ENCODE measurements at places on chromosomes 4 and X.
A peak's percentile ranks its signal among the peaks of the same experiment; 100 is the strongest.

GRCh38 chr4:70277121-70277520 is 34.7 kb downstream of the CSN3 start:
- DNase-seq, result no peak

- DNase-seq, result no peak
Observed at GRCh38 chrX:21947671-21948070, 7.2 kb downstream of the SMS start.

GRCh38 chr4:173091362-173091761 is 77.2 kb upstream of the GALNT7 start:
- no peak for DNase-seq

GRCh38 chr4:150805183-150806025 is 209.7 kb downstream of the LRBA start:
- DNase-seq, result no peak

GRCh38 chr4:84901173-84901572 is 65.3 kb downstream of the WDFY3 start:
- no peak for DNase-seq

- DNase-seq, result no peak
Observed at GRCh38 chr4:11160288-11160687, 268.4 kb downstream of the HS3ST1 start.

- no peak for DNase-seq
Observed at GRCh38 chr4:37653601-37654000, 32.6 kb downstream of the RELL1 start.

DNA sequence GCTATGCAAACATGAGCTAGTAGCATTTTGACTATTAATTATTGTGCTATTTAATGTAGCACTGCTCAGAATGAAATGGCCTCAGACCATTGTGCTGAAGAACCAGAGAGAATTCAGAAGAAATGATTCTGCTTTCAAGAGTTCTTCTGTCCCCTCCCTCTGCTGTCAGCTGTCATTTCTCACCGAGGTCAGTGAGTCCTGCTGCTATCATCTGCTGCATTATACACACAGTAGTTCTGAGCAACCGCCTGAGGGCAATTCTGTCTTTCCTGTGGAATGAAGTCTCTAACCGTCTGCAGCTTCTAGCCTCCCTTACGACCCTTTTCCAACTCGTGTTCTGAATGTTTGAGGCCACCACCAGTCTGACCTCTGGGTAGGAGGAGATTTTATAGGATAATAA is 249.4 kb downstream of the HNRNPD start:
- DNase-seq, result no peak

DNA sequence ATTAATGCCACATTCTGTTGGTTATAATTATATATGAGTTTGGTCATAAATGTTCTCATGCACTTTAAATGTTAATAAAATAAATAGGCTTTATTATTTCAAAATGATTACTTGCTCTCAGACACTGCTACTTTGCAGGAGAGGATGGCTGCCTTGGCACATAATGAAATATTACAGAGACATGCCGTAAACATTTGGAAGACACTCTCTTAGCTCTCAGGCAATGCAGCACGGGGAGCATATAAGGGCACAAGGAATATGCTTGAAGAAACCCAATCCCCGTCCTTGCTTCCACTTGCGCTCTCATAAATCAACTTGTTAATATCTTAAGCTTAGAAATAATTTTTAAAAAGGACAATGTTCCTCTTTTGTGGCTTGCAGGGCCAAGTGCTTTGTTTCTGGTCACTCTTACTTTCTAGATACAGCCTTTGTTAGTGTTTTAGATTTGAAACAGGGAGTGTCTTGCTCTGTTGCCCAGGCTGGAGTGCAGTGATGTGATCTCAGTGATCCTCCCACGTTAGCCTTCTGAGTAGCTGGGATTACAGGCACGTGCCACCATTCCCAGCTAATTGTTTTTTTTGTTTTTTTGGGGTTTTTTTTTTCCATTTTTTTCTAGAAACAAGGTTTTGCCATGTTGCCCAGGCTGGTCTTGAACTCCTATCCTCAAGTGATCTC is 445.0 kb downstream of the SPRY1 start:
- DNase-seq, result no peak

DNA sequence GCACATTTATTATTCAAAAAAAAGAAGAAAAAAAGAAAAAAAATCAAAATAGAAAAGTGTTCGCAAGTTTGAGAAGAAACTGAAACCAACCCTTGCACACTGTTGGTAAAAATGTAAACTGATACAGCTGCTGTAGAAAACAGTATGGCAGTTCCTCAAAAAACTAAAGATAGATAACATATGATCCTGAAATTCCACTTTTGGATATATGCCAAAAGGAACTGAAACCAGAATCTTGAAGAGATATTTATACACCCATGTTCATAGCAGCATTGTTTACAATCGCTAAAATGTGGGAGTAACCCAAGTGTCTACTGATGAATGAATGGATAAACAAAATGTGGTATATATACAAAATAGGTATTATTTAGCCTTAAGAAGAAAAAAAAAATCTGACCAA is 155.4 kb downstream of the TBCK start:
- no peak for DNase-seq

DNA sequence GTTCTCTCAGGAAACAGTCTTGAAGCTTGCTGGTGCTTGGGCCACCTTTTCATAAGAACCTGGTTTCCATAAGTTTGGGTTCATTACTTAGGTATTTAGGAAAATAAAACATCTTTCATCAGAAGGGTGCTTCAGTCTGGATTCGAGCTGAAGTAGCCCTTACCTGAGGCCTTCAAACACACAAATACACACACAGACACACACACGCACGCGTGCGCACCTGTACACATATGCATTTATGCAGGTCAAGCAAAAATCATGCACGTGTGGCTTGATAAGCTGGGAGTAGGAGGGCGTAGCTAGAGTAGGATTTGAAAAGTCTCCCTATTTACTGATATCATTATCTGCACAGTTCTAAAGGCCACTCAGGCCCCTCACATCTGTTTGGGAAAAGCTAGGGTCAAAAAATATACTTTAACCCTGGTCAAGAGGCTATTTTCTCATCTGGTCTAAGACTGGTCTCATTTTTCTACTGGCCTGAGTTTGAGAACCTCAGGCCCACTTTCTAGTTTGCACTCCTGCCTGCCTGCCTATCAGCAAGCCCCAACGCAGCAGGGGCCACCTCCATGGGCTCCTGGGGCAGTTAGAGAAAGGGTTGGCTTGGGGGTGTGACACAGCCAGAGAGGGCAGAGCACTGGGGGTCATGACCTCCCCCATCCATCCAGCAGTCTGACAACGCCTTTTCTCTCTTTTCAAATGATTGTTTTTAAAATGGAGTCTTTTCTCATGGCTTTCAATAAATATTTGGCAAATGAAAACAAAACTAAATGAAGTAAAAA is 64.3 kb downstream of the RASL11B start:
- DNase-seq, result no peak

- DNase-seq, result no peak
Observed at GRCh38 chrX:117607561-117607960, 509.0 kb downstream of the KLHL13 start.

- DNase-seq, result no peak
Observed at GRCh38 chrX:47815901-47816845, 20.5 kb upstream of the ZNF81 start.

DNA sequence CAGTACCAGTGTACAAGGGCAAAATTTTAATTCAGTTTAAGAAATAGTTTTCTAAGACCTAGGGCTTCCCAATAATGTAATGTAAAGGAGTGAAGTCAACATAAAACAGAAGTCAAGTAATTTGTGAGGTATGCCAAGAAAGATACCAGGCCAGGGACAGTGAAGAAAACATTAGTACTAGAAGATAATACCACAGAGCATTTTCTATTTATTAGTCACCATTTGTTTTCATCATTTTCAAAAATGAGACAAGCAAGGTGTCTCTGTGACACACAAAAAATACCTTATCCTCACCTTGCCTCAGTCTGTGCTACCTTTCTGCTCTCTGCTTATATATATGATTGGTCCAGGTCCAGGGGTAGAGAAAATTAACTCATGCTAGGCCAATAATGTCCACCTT is 46.8 kb downstream of the VEGFC start:
- DNase-seq, result no peak

- no peak for DNase-seq
Observed at GRCh38 chrX:150696866-150697265, 3.7 kb downstream of the MTMR1 start.

DNA sequence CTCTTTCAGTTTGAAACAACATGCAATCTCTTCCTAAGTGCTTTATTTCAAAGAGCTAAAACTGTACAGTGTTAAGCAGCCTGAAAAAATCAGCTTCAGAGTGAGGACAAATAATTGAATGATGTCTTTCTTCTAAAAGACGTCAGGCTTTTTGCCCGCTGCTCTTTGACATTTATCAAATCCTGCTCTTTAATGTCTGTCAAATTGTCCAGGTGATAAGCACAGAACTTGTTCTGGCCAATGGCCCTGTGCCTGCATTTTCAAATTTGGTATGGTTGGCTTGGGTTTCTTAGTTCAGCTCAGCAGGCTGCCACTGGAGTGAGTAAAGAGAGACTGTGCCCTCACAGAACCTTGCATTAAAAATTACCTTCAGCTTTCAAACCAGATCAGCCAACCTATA is 712.9 kb upstream of the LCORL start:
- DNase-seq, result no peak

- DNase-seq, result no peak
Observed at GRCh38 chrX:47864785-47865184, 28.1 kb downstream of the ZNF81 start.

- DNase-seq, result no peak
Observed at GRCh38 chr4:10279261-10279660, 162.7 kb upstream of the WDR1 start.

DNA sequence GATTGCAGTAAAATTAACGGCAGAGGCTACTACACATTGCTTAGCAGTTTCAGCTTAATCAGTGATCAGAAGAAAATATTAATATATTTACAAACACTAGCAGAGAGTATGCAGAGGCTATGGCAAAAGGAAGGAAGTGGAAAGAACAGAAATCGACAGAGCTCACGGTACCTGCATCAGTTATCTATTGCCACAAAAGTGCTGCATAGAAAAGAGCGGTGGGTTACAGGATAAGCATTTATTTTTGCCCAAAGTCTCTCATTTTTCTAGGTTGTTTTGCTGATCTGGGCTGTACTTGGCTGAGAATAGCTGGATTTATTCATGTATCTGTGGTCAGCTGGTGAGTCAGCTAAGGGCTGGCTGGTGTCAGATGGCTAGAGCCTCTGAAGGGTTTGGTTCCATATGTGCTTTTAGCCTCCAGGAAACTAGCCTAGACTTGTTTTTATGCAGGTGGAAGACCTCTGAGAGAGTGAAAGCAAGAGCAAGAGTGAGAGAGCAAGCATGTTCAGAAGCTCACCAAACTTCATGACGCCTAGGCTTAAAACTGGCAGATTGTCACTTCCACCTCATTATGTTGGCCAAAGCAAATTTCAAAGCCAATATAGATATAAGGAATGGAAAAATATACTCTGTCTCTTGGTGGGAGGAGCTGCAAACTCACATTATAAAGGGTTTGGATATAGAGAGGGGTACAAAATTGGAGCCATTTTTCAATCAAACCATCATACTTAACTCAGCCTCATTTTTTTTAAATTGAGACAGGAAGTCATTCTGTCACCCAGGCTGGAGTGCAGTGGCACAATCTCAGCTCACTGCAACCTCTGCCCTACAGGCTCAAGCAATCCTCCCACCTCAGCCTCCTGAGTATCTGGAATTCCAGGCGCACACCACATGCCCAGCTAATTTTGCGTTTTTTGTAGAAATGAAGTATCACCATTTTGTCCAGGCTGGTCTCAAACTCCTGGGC is 153.2 kb upstream of the RPL34 start:
- peak; percentile 49 for DNase-seq

DNA sequence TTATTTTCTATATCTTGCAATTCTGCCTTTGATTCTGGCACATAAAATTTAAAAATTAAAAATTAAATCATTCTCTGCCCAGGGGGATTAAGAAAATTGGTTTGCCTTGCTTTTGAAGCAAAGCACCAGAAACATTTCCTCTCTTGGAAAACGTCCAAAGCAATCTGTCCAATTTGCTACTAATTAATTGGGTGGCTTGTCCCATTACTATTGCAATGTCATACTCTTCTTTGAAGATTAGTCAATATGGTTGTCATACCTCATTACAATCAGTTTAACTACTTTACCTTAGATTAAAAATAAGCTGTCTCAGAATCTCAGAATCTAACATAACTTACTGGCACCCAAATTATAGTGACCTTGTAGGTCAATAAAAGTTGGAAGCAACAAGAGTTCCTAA is 208.8 kb downstream of the TMA16 start:
- DNase-seq, result no peak

- DNase-seq, result no peak
Observed at GRCh38 chr4:101018836-101019235, 328.5 kb downstream of the PPP3CA start.

- DNase-seq, result no peak
Observed at GRCh38 chrX:129773649-129774458, 5.9 kb upstream of the SASH3 start.

DNA sequence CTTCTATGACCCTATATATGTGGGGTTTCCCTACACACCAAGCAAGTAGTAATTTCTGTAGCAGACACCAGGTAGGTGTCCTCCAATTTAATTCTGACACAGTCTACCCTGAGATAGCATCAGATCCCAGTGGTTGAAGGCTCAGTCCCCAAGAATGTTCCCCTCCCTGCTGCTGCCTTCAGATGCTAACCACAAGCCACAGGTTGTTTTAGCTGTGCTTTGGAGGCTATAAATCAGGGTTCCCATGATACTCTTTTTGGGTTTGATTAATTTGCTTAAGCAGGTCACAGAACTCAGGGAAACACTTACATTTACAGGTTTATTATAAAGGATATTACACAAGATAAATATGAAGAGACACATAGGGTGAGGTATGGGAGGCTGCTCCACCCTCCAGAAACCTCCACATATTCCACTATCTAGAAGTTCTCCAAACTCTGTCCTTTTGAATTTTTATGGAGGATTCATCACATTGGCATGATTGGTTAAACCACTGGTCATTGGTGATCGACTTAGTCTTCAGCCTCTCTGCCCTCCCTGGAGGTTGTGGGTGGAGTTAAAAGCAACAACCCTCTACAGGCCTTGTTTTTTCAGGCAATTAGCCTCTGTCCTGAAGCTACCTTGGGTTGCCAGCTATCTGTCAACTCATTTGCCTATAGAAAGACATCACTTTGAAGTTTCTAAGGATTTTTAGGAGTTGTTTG is 50.8 kb downstream of the GRIA2 start:
- no peak for DNase-seq

- DNase-seq, result peak; percentile 27
Observed at GRCh38 chr4:141636771-141637460, 533 bp downstream of the IL15 start.

- no peak for DNase-seq
Observed at GRCh38 chrX:130171446-130172126, at the start of gene RAB33A. Gene RAB33A (plus strand): TSS chrX:130171962. CDS start chrX:130172063, 101 bp downstream.

GRCh38 chr4:80255329-80256095 is 11.0 kb upstream of the FGF5 start:
- peak; percentile 77 for DNase-seq

DNA sequence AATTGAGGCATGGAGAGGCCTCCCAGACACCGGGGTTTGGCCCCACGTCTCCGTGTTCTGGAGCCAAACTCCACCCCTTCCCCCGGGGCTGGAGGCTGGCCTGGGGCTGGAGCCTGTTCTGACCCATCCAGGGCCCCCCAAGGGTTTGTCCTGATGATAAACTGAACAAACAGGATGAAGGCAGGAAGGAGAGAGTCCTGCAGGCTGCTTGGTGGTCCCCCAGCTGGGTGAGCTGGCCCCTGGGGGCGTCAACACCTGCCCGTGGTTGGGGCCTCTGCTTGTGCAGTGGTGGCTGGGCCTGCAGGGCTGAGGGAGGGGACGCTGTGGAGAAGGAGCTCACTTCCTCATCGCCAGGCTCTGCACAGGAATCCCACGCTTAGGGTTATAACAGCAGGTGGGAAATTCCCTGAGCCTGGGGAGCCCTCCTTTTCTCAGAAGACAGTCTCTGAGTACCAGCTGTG is 2.3 kb downstream of the SH3TC1 start:
- DNase-seq, result no peak
